ENCODE measurements at places on chromosomes 2 and 18. TPM values are rescaled to one million over a fixed set of nuclear protein-coding genes. Genes with fewer than 3 reads are reported as not detected.

Gene ZBTB7C
- total RNA-seq: 2.1 TPM

Gene HRH4
- total RNA-seq: 0.17 TPM

DNA sequence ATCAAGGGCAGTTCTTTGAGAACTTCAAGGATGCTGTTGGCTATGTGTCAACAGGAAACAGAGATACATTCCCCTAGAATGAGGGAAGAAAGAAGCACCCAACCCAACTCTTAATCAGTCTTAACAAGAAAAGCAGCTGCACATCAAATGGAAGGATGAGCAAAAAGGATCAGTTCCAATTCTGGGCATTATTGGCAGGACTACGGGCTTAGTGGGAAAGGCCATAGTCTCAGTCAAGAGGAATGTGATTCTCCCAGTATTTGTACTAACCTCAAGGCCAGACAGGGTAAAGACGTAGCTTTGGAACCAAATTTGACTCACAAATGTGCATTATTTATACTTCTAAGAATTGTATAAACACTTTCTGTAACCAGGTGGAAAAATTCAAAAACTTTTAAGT is 18.2 kb downstream of the BMP10 start:
- DNase-seq: no peak

DNA sequence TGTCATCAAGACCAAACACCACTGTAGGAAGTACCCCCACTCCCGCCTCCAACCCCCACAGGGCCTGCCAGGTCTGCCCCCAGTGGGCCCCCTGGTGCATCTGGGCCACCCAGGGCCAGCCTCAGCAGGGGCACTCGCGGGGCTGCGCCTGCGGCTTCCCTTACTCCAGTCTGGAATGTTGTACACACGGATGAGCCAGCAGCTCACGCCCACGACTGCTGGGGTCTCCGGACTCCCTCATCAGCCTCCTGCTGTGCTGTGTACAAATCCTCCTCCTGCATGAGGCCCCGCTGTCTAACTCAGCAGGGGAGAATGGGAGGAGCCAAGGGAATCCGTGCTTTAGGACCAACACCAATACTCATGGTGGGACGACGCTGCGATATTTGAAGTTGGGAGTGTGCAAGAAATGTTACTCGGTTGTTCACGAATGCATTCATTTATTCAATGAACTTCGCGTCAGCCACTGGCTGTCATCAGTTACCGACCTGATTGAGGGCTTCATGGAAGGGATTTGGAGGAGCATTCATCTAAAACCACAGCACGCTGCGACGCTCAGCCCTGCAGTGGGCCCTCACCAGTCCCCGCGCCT is 654 bp upstream of the ASB1 start:
- no peak for DNase-seq

DNA sequence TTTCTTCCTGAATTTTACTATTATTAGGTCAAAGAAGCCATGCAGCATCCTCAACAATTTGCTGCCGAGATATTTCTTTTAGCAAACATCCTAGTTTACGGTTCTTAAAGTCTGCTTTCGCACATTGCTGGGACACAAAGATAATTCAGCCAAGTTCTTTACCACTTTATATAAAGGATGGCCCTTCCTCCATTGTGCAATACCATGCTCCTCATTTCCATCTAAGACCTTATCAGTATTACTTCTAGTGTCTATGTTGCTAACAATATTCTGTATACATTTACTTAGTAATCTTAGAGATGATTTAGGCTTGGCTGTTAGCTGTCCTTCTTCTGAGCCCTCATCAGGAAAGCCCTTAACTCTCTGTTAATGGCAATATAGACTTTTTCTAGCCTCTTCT is 8.0 kb upstream of the REG1A start:
- no peak for DNase-seq

- no peak for DNase-seq
These were observed 35.8 kb upstream of the METTL21A start for GRCh38 chr2:207660994-207661393.

Measured in left ventricle myocardium superior (tissue), 1 donor.